EL (cell line): ENCODE measurements at places on chromosomes 11 and 22.

DNA sequence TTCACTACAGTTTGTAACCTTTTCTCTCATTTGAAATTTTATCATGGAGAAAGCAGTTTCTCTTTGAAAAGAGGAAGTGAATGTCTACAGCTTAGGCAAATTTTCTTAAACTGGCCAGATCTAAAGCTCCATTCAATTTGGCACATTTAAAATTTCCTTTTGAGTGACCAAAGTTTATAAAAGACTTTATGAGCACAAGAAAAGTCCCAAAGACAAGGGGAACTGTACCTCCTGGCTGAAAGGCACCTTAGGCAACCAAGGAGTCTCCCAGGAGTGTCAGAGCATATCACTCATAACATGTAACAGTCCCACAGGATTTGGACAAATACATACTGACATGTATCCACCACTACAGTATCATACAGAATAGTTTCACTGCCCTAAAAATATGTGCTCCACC, 41.3 kb downstream of the NARS2 start:
- DNase-seq, result no peak

DNA sequence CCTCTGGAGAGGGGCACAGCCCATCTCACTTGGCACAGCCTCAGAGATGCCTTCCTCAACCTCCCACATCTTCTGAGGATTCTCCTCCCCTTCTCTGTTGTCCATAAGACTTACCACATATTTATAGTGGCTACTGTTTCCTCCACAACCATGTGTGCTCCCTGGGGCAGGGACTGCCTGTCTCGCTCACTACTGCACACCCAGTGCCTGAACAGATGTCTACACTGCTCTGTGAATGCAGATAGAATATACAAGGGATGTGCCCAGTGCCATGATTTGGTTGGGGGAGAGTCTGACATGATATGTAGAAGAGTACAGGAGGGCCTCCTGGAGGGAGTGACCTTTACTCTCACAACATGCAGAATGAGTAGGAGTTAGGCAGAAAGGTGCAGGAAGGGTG, 67.3 kb upstream of the ANO1 start:
- DNase-seq, result no peak

DNA sequence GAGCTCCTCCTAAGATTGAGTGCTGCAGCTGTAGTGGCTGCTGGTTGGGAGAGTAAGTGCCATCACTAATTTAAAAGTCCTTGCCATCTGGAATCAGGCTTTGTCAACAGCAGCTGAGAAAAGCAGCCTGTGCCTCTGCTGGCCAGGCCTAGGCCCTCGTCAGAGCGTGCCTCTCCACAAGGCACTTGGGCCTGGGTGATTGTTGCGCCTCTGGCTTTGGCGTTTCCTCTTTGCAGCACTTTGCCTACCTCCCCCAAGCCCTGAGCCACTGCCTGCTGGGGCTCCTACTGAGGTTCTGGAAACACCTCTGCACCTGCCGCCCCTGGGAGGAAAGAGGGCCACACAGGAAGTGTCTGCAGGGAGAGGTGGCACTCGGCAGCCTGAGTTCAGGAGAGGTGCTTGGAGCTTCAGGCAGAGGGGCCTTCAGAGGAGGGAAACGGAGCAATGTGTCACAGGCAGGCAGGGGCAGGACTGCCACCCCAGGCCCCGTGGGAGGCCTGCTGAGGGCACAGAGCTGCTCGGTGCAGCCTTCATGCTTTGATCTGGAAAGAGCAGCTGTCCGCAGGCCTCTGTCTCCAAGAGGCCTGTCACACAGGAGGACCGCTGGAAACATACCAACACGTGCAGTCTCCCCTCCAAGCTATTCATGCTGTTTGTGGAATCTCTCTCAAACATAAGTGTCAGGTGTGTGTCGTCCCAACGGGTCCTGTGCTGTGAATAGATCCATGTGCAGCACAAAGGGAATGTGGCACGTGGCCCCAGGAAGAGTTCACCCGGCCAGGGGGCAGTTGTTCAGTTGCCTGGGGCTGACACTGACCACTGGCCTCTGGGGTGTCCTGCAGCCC, 61.5 kb upstream of the EMID1 start:
- DNase-seq, result no peak

DNA sequence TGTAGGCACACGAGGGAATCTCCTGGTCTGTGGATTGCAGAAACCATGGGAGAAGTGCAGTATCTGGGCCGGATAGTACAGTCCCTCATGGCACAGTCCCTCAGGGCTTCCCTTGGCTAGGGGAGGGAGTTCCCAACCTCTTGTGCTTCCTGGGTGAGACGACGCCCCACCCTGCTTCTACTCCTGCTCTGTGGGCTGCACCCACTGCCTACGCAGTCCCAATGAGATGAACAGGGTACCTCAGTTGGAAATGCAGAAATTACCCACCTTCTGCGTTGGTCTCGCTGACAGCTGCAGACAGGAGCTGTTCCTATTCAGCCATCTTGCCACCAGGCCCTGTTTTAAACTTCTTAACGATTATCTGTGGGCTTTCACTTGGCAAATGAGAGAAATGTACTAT, 157.2 kb upstream of the CARD18 start:
- no peak for DNase-seq
